A549 (cell line): ENCODE measurements at places on chromosomes 3 and 15.

GRCh38 chr15:84590406-84590805, 10.4 kb upstream of the ZSCAN2 start:
- no peak for DNase-seq

DNA sequence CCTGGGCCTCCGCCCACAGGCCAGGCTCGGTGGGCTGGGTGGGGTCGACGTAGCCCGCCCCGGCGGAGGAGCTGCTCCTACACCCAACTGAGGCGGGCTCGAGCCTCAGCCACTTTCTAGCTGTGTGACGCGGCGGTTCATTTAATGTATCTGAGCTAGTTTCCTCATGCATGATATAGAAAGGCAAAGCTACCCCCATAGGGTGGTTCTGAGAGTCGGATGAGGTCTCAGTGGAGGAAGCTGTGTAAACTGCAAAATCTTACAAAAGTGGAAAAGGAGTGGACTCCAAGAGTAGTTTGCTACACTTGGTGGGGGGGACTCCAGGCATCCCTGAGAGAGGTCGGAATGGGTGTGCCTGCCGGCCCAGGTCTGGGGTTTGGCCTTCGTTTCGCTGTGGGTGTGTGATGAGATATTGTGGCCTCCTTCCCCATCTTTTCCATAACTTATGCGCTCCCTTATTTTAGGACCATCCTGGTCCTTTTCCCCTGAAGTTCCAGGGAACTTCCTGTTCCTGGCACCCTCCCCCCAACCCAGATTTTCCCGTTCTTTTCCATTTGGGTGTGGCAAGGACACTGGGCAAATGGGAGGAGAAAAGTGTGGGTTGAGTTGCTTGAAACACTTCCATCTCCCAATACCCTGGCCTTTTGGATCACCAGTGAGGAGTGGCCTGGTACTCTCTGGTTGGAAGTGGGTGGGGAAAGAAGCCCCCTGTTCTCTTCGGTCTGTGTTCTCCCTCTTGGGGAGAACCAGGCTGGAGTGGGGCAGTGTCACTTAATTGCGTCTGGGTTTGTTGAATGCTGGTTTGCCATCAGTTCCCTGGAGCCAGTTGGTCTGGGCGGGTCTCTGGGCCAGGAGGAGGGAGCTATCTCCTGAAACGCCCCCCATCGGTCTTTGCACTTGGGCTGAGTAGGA, 1.1 kb downstream of the PDIA5 start:
- peak; percentile 61 for DNase-seq

DNA sequence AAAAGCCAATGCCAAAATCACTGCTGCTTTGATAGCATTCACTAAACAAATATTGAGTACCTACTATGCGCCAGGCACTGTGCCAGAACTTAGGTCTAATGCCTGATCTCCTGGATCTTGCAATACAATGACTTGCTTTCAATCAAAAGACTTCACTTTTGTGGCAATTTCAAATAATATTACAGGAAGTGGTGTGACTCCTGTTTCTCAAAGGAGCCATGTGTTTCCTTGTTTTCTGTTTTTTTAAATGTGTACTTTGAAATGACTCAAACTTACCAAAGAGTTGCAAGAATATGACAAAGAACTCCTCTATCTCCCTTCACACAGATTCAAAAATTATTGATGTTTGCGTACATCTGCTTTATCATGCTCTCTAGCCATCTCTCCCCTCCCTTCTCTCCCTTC, 18.3 kb downstream of the OSBPL10 start:
- no peak for DNase-seq

GRCh38 chr3:124333931-124334640, 342.2 kb upstream of the ROPN1 start:
- DNase-seq = no peak

DNA sequence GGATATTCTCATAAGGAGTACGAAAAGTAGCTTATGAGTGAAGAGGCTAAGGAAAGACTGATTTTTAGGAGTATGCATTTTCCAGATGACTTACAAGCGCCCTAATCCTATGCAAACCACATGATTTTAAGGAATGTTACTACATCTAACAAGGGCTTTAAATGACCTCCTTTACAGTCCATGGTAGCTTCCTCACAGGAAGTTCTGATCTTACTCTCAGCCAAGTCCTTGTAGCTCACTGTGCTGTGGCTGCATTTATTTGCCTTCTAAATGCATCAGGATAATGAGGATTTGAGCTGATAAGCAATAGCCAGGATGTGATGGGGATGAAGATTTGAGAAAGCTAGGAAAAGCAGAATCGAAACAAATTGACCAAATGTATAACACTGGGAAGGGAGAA, 896.0 kb downstream of the MCTP2 start:
- no peak for DNase-seq

DNA sequence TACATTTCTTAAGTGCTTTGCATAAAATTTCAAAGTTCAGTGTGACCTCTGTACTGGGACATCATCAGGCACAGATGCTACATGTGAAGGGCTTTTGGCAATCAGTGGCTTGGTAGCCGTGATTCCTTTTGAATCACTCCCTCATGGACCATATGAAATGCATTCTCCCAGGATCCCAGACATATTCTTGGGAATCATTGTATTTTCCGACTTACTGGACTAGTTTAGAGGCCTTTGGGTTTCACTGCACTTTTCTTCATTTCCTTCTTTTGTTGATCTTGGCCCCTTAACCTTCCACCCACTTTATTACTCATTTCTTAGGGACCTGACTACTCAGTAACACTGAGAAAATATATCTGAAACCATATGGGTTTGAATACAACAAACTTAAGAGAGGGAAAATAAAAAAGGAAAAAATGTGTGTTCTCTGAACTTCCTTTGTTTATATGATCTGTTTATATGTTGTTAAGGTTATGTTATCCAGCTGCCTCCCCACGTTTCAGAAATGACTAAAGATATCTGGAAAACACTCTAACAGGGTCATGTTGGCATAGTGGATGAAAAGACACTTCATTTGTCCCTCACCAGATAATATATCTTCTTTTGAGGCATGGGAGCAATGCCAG, 35.1 kb downstream of the HMG20A start:
- DNase-seq = no peak

- no peak for DNase-seq
These were observed 16.6 kb downstream of the PPP1R2 start for GRCh38 chr3:195526492-195526891.

DNA sequence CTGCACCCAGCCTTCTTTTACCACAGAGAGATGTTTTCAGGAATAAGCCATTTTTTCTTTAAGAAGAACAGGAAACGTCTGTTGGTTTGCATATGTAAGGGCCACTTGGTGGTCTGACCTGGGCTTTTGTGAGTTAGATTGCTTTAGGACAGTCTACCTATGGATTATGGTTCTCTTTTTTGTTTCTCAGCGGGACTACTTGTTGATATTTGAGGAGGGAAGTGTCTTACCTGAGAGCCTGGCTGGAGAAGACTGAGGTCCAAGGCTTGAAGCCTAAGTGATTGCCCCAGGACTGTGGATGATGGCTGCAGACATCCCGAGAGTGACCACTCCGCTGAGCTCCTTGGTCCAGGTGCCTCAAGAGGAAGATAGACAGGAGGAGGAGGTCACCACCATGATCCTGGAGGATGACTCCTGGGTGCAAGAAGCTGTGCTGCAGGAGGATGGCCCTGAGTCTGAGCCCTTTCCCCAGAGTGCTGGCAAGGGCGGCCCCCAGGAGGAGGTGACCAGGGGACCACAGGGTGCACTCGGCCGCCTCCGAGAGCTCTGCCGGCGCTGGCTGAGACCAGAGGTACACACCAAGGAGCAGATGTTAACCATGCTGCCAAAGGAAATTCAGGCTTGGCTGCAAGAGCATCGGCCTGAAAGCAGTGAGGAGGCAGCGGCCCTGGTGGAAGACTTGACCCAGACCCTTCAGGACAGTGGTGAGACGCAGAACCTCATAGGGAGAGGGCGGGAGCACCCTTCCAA, 3.0 kb downstream of the ZSCAN2 start:
- DNase-seq = no peak

DNA sequence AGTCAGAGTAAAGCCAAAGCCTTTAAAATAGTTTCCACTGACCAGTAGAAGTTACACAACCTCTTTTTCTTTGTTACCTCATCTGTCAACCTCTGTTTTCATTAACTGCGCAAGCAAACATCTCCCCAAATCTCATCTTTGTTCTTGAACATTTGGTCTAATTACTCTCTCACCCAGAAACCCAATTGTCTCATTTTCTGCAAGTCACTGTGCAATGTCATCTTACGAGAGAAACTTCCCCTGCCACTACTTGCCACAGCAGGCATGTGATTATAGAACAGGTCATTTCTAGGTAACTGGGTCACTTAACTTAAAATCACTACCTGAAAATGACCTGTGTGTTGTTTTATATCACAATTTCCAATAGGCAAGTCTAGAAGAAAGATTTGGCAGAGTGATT, 159.4 kb downstream of the SI start:
- DNase-seq = no peak

- no peak for DNase-seq
These were observed 88.9 kb upstream of the THBS1 start for GRCh38 chr15:39491886-39492490.

DNA sequence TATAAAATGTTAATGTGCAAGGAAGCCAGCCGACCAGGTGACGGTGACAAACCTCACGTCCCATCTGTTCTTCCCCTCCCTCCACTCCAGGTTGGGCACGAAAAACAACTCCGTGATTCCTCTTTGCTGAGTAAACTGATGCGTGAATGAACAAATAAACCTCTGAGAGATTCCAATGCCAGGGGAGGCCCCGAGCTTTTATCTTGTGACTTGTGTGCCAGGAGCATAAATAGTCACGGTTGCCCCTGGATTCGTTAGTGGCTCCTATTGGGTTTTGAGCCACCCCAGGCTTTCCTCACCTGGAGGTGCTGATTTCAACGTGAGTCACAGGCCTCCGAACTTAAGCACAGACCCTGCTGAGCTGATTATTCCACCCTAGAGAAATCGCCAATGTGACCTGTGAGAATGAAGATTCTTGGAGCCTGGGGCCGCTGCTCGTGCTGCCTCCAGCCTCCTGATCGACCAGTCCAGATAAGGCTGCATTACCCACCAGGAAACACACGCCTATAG, 119.2 kb downstream of the SHQ1 start:
- no peak for DNase-seq

- no peak for DNase-seq
These were observed 153.8 kb downstream of the EEFSEC start for GRCh38 chr3:128307029-128307633.

- no peak for DNase-seq
These were observed 115.0 kb downstream of the FOXP1 start for GRCh38 chr3:71468311-71469137.

DNA sequence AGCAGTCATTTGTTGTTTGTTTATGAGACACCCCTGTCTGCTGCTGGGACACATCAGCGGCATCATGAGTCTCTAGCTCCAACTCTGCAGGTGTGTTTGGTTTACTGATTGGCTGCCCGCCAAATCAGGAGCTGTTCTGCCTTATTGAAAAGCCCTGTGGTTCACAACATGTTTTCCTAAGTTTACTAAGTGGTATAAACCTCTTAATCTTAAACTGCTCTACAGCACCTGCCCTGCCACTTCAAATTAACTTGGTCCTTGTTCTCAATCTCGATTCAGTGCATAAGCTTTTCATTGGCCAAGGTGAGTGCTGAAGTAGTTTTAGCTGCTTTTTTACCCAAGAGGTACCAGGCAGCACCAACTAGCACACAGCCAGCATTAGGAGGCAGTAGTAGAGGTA, 77.8 kb upstream of the WDR72 start:
- DNase-seq = peak; percentile 18

GRCh38 chr15:67801926-67802914, 23.1 kb upstream of the SKOR1 start:
- DNase-seq = no peak

DNA sequence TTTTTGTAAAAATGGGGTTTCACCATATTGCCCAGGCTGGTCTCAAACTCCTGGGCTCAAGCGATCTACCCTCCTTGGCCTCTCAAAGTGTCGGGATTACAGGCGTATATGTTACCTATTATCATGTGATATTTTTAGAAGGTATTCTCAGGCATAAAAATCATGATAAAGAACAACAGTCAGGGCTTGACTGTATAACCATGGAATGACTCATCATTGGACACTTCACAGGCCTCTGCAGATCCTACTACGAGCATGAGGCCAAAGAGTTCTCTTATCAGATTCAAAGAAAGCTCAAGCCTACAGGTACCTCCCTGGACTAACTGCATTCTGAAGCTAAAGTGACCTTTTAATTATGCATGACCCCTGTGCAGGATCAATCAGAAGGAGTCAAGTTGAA, 91.7 kb upstream of the PRICKLE2 start:
- no peak for DNase-seq
